BE2C (cell line): ENCODE measurements at places on chromosomes 6 and 20.
A peak's percentile ranks its signal among the peaks of the same experiment; 100 is the strongest.

GRCh38 chr6:28643017-28643740 lies 117.5 kb downstream of the GPX5 start:
- peak; percentile 75 for DNase-seq

GRCh38 chr6:134434019-134434942 lies 116.4 kb upstream of the SGK1 start:
- DNase-seq: no peak

DNA sequence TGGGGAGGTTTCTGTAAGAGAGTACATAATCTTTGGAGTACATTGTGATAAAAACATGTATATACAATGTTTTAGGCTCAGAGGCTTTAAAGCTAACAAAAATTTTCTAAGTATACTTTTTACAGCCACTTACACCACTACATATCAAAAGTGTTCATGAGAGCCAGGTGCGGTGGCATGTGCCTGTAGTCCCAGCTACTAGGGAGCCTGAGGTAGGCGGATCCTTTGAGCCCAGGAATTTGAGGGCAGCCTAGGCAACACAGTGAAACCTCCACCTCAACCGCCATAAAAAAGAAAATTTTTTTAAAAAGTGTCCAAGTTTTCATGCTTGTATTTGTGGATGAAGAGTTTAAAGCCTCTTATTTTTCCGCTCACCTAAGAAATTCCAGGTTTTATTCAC lies 22.5 kb downstream of the SNX3 start:
- DNase-seq: no peak

DNA sequence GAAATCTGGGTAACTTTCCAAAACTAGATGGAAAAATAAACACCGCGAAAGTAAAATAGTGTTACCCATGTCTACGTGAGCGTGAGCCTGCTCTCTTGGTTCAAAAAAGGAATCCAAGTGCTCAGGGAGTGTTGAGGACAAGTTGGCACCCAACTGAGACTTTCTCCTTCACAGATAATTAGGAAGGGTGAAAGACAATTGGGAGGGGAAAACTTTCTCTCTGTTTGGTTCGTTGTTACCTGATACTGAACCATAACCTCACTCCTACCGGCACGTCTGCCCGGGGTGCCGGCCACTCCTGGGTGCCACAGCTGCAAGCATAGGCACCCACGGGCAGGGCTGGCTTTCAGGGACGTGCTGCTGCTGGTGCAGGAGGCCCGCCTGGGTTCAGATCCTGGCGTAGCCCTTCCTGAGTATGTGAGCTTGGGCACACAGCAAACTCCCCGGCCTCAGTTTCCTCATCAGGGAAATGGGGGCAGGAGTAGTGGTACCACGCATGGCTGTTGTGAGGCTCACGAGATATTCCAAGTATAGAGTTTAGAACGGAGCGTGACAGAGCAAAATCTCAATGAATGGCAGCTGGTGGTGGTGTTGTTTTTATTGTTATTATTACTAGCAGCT lies 38.2 kb upstream of the PMEPA1 start:
- DNase-seq: no peak

- no peak for DNase-seq
Observed at GRCh38 chr6:38117281-38117680, 297.8 kb downstream of the ZFAND3 start.

DNA sequence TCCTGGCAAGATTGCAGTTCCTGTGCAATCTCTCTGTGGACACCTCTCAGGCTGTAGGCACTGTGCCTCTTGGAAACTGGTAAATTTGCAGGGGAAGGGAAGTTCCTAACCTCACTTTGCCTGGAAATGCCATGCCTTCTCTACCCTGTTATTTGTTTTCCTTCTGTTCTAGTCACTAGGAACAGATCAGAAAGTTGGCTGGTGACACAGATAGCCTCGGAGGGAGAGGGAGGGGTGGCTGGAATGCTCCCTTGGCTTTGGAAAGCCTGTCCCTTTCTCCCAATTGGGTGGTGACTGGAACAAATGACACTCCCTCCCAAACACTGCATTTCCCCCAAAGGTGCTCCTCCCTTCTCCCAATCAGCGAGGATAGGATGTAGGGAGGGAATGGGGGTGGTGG lies 131.5 kb upstream of the F13A1 start:
- no peak for DNase-seq
